ENCODE measurements at places on chromosomes 11 and 22.

GRCh38 chr22:26389125-26389524, 39.9 kb upstream of the ASPHD2 start:
- DNase-seq = no peak

DNA sequence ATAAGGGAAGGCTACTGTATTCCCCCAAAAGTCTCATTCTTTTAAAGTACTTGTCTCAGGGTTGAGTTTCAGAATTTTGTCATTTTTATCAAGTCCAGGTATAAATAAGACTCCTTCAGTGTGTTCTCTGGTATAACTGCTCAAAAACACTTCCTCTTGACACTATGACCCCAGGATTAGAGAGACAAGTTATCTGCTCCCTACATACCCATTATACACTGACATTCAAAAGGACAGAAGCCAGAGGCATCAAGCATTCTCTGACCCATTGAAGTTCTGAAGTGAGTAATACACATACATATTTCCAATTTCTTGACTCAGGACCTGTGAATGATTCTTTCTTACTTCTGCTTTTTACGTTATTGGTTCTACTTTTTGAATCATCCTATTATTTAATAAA, 447.8 kb upstream of the CNTN5 start:
- DNase-seq = no peak

DNA sequence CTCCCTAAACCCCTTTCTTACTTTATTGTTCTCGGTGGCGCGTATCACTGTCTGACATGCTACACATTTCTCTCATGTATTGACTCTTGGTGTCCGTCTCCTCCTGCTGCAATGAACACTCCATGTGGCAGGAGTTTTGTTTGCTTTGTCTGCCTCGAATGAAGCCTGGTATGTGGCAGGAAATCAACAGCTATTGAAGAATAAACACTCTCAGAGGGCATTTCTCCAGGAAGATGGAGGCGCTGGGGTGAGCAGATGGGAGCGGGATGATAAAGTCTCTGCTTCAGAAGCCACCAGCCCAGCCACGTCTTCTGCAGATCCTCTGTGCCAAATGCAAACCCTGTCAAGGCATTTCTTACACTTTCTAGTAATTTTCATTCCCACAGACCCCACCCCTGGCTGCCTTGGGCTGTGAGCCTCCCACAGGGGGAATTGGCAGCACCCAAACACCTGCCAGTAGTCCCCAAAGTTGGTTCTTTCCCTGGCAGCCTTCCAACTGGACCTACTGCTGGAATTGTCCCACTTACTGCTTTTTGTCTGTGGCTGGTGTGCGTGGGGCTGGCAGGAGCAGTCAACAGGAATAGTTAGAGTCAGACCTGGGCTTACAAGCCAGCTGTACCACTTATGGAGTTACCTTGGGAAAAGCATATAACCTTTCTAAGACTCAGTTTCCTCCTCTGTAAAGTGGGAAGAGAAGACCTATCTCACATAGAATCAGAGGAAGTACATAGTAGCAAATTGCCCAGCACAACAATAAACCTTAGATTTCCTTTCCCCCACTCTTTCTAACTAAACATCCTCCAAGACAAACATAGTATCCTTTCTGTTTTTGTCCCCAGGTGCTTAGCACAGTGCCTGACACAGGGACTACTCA, 13.3 kb upstream of the IL10RA start:
- DNase-seq = no peak

- DNase-seq = no peak
Measured at GRCh38 chr11:83044958-83045712, 26.6 kb downstream of the RAB30 start.

DNA sequence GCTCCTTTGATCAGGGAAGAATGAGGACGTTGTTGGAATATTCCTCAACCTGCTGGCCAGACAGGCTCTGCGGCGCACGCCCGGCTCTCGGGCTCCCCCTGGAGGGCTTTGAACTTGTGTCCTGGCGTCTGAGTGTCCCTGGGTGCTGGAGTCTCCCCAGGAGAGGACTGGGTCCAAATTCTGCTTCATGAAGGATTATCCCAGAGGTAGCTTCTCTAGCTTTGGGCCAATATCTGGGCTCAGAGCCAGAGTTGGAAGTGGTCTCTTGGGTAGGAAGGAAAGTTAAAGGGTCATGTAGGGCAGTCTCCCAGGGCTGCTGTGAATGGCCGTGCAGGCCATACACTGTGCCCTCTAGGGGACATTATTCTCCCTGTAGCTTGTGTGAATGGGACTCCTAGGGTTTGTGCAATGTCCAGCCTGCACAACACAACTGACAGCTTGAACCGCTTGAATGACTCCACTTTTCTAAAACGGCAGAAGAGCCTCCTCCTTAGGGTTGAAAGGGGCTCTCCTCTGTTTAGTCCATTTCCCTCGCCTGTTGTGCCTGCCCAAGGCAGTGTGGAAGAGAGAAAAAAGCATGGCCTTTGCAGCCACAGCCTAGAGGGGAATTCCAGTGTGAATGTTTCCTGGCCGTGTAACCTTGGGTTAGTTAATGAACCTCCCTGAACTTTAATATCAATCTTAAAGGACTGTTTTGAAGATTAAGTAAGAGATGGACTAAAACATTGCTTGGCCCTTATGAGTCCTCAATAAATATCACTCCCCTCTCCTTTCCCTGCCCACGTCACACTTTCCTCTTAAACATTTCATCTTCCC, 111.2 kb upstream of the THY1 start:
- DNase-seq = peak; percentile 78

GRCh38 chr11:88480223-88480622, 142.7 kb upstream of the CTSC start:
- no peak for DNase-seq

- DNase-seq = peak; percentile 83
Measured at GRCh38 chr11:67389477-67389876, 2.3 kb upstream of the RAD9A start.

Measured in activated effector memory CD4-positive, alpha-beta T cell treated with anti-CD3 and anti-CD28 coated beads, Interleukin-2, amount 50 U/mL, for 16 hours (primary cell).